ENCODE measurements at places on chromosomes 2 and 18.

DNA sequence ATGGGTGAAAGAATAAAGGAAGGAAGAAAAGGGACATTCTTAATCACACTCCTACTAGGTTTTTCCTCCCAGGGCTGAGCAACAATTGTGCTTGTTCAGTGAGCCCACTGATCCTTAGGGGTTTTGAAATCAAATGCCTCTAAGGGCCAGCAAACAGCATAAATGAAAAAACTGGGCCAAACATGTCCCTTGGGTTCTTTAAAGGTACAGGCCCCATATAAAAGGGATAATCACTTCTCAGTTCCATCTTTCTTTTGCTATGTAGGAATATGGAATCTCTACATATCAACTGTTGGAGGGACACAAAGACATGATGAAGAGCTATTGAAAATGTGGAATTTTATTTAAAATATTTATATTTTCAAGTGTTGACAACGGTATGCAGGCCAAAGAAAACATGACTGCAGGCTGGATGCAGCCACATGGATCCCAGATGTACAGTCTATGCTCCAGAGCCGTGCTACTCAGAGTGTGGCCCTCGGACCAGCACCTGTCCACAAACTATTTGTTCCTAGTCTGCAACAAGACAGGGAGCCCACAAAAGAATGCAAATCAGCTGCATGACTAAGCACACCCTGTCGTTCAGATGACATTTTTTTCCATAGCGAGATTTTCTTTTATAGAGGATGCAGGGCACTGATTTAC lies 110.0 kb downstream of the CDH20 start:
- no peak for DNase-seq

- no peak for DNase-seq
Observed at GRCh38 chr2:106833256-106833655, 52.7 kb downstream of the ST6GAL2 start.

DNA sequence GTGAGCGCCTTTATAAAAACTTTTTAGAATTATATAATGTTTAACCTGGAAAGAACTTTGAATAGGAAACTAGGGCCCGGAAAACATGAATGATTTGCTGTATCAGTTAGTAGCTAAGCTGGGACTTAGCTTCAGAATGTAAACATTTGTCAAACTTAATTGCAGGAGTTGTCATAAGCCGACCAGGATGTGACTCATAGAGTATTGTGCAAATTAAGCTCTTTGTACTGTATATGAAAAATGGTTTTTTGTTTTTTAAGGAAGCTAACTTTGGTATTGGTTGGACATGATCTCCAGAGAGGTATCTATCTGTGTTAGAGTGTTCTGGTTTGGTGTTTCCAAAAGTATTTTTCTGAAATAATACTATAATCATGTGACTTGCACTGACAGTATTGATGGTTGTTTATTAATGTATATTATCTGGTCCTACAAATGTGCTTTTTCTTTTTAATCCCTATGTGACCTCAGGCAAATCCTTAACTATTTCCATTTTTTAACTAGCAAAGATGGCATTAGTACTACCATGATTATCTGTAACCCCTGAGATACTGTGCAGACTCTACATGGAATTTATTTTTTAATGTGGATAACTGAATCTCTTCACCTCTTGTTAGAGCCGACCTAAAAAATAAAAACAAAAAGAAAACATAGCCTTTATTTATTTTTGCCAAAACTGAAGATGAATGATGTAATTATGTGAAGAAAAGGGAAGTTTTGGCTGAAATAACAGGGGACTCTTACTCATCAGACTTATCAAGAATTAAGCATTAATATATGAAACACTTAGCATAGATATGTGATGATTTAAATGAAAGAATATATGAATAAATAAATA lies 11.7 kb downstream of the YIPF4 start:
- no peak for DNase-seq

- no peak for DNase-seq
Observed at GRCh38 chr2:205474741-205475415, 207.4 kb upstream of the NRP2 start.

DNA sequence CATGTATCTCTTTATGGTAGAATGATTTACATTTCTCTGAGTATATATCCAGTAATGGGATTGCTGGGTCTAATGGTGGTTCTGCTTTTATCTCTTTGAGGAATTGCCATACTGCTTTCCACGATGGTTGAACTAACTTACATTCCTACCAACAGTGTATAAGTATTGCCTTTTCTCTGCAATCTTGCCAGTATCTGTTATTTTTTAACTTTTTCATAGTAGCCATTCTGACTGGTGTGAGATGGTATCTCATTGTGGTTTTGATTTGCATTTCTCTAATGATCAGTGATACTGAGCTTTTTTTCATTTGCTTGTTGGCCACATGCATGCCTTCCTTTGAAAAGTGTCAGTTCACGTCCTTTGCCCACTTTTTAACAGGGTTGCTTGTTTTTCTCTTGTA lies 55.1 kb downstream of the CYTIP start:
- DNase-seq = no peak

- DNase-seq = no peak
Observed at GRCh38 chr2:144914113-144914512, 394.2 kb upstream of the ZEB2 start.

DNA sequence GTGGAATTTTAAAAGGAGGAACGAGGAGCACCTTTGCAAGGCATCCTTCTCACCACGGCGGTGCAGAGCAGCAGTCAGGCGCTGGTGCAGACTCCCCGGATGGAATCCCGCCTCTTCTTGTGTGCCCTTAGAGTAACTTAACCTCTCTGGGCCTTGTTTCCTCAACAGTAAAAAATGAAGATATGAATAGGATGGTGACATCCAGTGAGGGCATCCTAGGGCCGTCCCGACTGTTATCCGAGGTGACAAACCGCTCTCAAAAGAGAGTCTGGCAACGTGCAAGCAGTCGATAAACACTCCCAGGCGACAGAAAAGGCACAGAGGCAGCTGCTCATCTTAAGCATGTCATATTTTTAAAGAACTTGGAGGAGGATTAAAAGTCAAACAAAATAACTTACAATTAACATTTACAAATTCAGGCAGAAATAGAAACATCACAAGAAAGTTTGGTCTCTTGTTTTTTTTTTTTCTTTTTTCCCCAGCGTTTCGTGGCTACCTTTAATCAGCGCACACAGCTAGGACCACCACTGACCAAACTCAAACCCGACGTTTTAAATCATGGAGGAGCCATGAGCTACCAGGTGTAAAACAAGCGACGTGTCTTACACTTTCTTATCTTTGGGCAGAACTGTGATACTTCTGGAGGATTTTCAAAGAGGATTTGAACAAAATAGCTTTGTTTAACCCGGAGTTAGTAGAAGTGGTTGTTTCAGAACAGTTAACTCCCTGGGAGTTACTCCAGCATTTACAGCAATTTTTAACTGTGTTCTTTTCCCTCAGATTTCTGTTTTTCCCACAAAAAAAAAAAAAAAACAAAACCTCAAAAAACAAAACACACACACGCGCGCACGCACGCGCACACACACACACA lies 2.1 kb downstream of the MBP start:
- no peak for DNase-seq

- no peak for DNase-seq
Observed at GRCh38 chr2:124542932-124543640, 518.0 kb downstream of the CNTNAP5 start.

DNA sequence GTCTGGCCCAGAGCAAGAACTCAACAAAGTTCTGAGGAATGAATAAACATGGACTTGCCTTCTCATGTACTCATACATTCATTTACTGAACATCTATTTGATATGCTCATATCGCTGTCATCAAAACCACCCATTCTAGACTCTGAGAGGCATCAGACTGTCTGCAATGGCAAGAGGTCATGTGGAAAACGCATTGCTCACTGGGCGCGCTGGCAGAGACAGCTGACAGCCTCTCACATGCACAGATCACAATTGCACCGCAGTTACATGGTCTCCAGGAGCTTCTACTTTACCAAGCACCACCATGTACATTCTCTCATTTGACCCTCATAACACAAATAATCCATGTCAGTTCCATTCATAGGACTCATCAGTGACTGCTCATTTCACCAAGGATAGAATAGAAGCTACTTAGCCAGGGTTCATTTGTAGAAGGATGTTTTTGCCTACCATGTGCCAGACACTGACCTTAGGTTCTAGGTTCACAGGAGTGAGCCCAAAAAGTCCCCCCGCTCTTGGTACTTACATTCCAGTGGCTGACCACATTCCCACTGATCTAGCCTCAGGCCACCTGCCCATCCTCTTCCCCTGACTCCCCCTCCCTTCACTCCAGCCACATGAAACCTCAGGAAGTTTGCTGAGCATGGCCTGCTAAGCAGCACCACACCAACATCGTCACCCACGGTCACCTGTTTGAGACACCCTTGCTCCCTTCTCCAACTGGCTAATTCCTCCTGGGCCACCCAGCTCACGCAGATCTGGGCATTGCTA lies 6.1 kb downstream of the FAM124B start:
- DNase-seq = no peak

DNA sequence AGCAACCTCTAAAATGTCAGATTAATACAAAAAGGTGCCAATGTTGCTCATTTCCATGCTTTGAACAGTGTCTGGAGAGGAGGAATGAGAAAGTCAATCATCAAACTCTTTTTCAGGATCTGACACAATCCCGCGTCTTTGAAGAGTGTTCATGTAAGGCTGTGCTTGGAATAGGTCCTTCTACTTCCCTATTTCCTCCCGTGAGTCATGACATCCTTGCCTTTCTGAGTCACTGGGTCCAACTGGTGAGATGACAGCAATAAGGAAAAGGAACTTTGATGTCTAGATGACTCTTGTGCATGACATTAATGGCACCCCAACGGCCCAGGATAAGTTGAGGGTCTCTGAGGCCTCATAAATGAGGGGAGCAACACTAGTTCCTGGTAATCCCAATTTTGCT lies 109.0 kb upstream of the CELF4 start:
- no peak for DNase-seq

GRCh38 chr2:127528487-127528886 lies 2.2 kb upstream of the IWS1 start:
- no peak for DNase-seq

GRCh38 chr2:168253379-168253778 lies 6.0 kb upstream of the STK39 start:
- no peak for DNase-seq

- DNase-seq = peak; percentile 63
Observed at GRCh38 chr2:233331536-233331935, 22.8 kb upstream of the DGKD start.

GRCh38 chr2:191009541-191010374 lies 4.2 kb downstream of the STAT1 start:
- DNase-seq = no peak

DNA sequence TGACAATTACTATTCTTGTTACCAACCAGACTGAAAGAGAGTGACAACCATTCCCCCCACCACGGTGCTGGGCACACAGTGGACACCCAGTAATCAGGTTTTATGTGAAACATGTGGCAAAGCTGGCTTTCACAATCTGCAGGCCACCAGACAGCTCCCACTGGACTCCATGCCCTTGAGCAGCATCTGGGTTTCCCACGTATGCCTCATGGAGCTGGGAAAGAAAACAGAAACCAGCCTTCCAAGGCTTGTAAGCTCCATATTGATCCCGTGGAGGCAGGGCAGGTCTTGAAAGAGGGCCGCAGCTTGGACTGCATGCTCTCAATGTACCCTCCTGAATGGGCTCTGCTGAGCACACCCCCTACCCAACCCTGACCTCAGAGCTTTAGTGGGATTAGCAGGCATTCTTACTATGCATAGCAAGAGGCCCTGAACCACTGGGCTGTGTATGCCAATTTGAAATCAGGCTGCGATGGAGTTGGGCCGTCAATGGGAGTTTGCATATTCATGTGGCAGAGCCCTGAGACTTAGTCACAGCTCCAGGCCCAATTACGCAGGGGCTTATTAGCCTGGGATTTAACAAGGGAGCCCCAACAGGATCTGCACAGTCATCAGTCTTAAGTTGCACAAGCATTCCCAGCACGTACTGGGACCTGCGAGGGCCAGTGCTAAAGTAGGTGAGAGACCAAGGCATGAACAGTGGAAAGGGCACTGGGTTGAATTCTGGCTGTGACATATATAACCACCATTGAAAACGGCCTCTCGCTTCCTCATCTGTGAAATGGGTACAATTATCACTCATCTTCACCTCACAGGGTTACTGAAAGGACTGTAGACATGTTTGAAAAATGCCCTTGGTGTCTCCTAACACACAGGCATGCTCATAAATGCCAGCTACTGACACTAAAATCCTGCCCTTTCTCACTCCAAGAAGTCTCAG lies 10.5 kb downstream of the C1QL2 start:
- DNase-seq = no peak

DNA sequence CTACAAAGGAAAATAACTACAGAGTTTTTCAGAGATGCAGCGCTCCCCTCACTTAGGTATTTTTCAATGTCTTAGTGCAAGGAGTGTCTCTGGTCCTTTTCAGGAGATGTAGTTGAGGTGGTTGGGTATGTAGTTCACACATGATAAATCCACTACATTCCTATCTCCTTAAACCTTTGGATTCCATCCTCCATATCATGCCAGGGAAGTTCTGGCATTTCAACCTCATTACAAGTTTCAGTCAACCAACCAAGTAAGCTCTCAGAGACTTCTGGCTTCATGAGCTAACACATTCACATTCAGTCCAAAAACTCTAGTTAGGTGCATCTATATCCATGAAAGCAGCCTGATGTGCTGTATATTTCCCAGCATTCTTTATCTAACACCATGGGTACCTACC lies 47.3 kb downstream of the MAP3K20 start:
- DNase-seq = no peak

DNA sequence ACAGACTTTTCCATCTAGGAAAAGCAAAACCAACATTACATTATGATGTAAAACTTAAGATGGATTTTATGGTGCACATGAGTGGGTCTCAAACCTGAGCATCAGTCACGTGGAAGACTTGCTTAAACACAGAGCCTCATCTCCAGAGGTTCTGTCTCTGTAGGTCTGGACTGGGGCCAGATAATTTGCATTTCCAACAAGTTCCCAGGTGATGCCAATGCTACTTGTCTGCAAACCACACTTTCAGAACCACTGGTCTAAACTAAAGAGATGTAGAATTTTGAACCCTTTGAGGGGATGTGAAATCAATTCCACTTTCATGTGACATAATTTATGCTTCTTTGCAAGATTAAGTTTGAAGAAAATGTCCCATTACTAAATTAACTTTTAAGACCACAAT lies 522.8 kb downstream of the MBD2 start:
- no peak for DNase-seq

DNA sequence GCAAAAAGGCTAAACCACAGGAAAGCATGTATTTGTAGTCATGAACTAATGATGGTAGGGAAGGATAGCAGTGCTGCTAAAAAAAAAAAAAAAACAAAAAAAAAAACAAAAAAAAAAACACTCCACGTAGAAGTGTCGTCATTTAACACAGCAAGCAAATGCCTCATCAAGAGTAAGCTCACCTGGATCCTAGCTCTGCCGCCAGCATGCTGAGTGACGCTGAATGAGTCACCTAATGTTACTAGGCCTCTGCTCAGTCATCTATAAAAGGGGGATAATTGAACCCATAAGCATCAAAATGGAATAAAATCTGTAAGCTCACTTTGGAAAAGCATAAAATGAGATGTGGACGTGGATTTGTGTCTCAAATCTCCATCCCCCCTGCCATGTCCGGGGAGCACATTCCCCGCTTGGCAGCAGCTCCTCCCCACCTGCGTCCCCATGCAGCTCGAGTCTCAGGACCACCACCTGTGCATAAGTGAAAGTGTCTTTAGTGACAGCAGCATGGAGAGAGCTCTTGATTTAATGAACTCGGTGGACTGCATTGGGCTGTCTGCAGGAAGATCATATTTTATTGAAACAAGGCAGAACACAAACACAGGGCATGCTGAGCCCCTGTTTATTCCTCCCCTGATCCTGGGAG lies 427.5 kb downstream of the LRATD1 start:
- DNase-seq = no peak

GRCh38 chr2:26273501-26273900 lies 28.8 kb downstream of the HADHB start:
- no peak for DNase-seq

Measured in anterior cingulate cortex (tissue), 58 donors.